ENCODE measurements at places on chromosomes 16 and 17. TPM values are rescaled to one million over a fixed set of nuclear protein-coding genes. Genes with fewer than 3 reads are reported as not detected.

GRCh38 chr16:49986351-49987124 lies 38.5 kb upstream of the CNEP1R1 start:
- no peak overlapping the region for H3K4me3 ChIP-seq
- H3K27ac ChIP-seq: no peak overlapping the region
- no peak for DNase-seq

- no peak overlapping the region for H3K27ac ChIP-seq
- H3K36me3 ChIP-seq: peaks cover 20% of the 10 kb centered on the region
- no peak overlapping the region for H3K4me3 ChIP-seq
- DNase-seq: no peak
- peaks cover 9% of the 10 kb centered on the region for H3K4me1 ChIP-seq
Measured at GRCh38 chr16:15961060-15961511, 11.7 kb downstream of the ABCC1 start.

GRCh38 chr16:27198451-27199234 lies 4.7 kb upstream of the KDM8 start:
- H3K27me3 ChIP-seq: peaks cover 45% of the 10 kb centered on the region
- peaks cover 5% of the 10 kb centered on the region for H3K4me1 ChIP-seq
- no peak overlapping the region for H3K27ac ChIP-seq
- H3K4me3 ChIP-seq: peak overlapping the region; percentile 27

The TOM1L1 gene
- 27.8 TPM for total RNA-seq

DNA sequence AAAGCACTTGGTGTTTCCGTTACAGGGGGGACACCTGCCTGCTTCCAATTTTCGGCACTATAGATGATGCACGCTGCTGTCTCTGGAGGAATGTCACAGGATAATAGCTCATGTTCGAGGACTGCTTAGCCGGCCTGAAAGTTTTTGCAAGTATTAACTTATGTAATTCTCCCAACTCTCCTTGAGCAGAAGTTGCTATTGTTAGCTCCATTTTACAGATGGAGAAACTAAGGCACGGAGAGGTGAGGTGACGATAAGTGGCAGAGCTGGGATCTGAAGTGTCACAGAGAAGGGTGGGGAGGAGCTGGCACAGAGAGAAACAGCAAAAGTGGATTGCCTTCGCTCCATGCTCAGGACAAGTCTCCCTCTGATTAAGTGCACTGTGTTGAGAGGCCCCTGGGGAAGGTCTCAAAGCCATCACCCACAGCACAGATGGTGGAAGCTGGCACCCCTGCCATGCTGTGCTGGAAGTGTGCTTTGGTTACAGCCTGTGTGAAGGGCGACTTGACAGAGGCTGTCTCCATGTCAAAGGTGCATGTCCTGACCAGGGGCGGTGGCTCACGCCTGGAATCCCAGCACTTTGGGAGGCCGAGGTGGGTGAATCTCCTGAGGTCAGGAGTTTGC lies 40.8 kb upstream of the MEAK7 start:
- no peak for DNase-seq
- peaks cover 63% of the 10 kb centered on the region for H3K4me1 ChIP-seq
- no peak overlapping the region for H3K4me3 ChIP-seq

GRCh38 chr17:43702637-43703036 lies 40.9 kb upstream of the MEOX1 start:
- no peak overlapping the region for H3K4me3 ChIP-seq
- H3K27ac ChIP-seq: no peak overlapping the region
- peaks cover 9% of the 10 kb centered on the region for H3K4me1 ChIP-seq
- DNase-seq: no peak
- no peaks in the 10 kb centered on the region for H3K36me3 ChIP-seq
- H3K27me3 ChIP-seq: no peaks in the 10 kb centered on the region

The PPP1R27 gene
- total RNA-seq: not detected

- no peak overlapping the region for H3K27ac ChIP-seq
- H3K4me3 ChIP-seq: no peak overlapping the region
- H3K27me3 ChIP-seq: peaks cover 2% of the 10 kb centered on the region
- DNase-seq: no peak
Measured at GRCh38 chr16:88556294-88556988, 13.8 kb upstream of the ZC3H18 start.

The P2RX5 gene
- 1.6 TPM for total RNA-seq

The SMTNL2 gene
- total RNA-seq: 1.4 TPM

The BCL6B gene
- 0.41 TPM for total RNA-seq

GRCh38 chr17:41666708-41667279 lies 21.9 kb upstream of the EIF1 start:
- peak; percentile 89 for DNase-seq
- peak overlapping the region; percentile 83 for H3K4me3 ChIP-seq
- H3K27ac ChIP-seq: no peak overlapping the region
- H3K27me3 ChIP-seq: peaks cover 34% of the 10 kb centered on the region
- no peaks in the 10 kb centered on the region for H3K36me3 ChIP-seq
- peaks cover 15% of the 10 kb centered on the region for H3K4me1 ChIP-seq

DNA sequence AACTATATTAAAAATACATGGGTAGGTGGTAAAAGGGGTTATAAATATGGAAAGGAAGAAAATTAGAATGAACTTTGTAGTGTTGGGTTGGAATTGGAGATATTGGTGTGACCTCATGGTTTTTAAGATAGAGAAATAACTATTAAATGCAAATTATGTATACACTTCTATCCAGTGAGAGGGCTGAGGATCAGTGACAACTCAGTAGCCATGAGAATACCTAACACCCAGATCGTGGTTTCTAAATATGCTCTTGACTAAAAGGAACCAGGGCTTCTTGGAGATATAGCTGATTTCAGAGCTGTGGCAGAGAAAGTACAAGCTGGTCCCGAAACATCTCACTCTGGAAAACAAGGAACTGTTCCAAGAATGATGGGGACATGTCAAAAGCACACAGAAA lies 44.4 kb downstream of the SLC6A4 start:
- H3K4me3 ChIP-seq: no peak overlapping the region
- no peaks in the 10 kb centered on the region for H3K36me3 ChIP-seq
- H3K4me1 ChIP-seq: no peaks in the 10 kb centered on the region
- peaks cover 16% of the 10 kb centered on the region for H3K27me3 ChIP-seq
- no peak for DNase-seq

Data from neural crest cell (in vitro differentiated cells).